Midbrain (tissue), 1 donor: ENCODE measurements at places on chromosomes 7 and 10.
A peak's percentile ranks its signal among the peaks of the same experiment; 100 is the strongest.

- no peak for DNase-seq
These were observed 69.6 kb upstream of the RELN start for GRCh38 chr7:104059103-104059502.

- no peak for DNase-seq
These were observed 2.6 kb upstream of the TMEM130 start for GRCh38 chr7:98872328-98872924.

- peak; percentile 61 for DNase-seq
These were observed 100.1 kb downstream of the HIP1 start for GRCh38 chr7:75638594-75639070.

DNA sequence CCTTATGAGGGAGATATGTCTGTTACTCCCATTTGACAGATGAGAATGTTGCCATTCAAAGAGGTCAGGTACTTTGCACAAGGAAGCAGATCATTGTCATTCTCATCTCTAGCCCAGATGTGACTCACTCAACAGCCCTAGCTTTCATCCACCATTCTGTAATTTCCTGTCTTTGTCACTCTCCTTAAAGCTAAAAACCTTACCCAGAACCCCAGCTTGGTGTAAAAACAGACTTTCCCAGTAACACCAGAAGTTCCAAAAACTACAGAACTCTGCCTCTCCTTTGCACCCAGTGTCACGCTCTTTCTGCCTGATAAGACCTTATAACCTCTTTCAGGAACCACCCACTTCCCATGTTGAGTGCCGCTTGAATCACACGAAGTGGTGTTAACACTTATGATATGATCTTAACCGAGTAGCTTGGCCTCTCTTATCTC is 89.1 kb upstream of the SP4 start:
- no peak for DNase-seq

DNA sequence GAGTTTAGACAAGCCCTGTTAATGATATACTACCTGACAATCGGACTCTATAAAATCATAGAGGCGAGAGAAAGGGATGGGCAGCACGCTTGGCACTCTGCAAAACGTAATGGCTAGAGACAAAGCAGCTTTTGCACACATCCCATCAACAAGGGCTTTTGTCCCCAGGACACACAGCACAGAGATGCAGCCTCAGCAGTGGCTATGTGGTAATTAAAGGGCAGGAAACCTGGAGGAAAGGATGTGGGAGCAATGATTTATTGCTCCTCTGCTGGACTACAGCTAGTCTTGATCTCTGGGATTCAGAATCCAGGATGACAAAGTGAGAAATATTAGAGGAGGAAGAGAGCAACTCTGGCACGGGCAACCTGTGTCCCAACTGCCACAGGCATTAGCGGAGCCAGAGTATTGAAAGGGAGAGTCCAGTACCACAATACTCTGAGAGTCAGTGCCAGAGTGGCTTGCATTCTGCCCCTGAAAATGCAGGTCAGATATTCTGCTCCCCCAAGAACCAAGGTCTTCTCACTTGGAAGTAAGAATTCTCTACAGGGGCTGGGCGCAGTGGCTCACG is 96.5 kb downstream of the ARMH3 start:
- DNase-seq, result no peak

DNA sequence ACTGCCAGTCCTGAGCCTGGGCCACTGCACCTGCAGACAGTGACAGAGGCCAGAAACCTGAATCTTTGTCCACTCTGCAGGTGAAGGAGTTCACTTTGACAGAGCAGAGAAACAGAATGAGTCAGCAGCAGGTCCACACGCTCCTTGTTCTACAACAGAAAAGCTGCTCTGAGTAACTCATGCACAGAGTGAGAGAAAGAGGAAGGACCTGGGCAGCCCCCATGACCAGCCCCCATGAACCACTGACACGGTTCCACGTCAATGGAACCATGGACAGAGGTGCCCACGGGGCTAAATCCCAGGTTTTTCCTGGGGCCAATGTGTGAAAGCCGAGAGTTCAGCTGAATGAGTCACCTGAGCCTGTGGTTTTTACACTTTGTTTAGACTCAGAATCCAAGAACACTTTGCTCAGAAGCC is 40.8 kb upstream of the CTBP2 start:
- DNase-seq, result no peak

- DNase-seq, result peak; percentile 25
These were observed 589 bp downstream of the LDB1 start for GRCh38 chr10:102119417-102120141.
